Adrenal gland (tissue), 19 donors: ENCODE measurements at places on chromosomes 1 and 21. TPM values are rescaled to one million over a fixed set of nuclear protein-coding genes. Genes with fewer than 3 reads are reported as not detected.

SELP gene
- total RNA-seq = 4.8 TPM

DNA sequence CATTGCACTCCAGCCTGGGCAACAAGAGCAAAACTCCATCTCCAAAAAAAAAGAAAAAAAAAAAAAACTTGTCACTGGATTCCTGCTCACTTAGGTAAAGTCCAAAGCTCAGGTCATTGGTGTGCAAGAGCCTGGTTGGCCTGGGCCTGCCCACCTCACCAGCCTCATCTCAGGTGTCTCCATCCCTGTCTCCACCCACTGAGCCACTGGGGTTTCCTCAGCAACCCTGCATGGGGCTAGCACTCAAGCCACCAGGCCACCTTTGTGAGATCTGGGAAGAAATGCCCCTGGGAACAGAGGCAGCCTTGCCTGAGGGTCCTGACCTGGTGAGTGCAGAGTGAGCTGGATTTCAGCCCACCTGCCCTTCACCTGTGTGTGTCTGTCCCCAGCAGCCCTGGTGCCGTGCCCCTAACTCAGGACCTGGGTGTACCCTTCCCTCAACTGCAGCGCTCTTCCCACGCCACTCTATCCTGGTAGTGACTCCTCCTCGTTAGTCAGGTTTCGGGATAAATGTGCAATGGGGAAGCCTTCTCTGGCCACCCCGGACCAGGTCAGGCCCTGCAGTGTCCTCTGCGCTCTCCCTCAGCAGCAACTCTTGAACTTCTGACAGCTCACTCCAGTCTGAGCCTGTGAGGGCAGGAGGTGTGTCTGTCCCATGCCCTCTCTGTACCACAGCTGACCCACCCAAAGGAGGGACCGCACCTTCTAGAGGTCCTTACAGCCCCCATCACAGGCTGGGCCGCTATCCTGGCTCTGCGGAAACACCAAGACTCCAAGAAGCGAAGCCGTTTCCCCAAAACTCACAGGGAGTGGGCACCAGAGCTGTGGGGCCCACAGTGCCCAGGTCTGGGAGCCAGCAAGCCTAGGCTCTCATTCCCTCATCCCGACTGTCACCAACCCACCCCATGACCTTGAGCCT is 3.3 kb downstream of the PDZK1IP1 start:
- no peak overlapping the region for H3K27ac ChIP-seq
- no peaks in the 10 kb centered on the region for H3K36me3 ChIP-seq
- no peak overlapping the region for H3K4me3 ChIP-seq
- H3K4me1 ChIP-seq = peaks cover 6% of the 10 kb centered on the region
- DNase-seq = peak; percentile 14

- H3K27me3 ChIP-seq = no peaks in the 10 kb centered on the region
- no peak overlapping the region for H3K27ac ChIP-seq
- no peak for DNase-seq
- H3K36me3 ChIP-seq = no peaks in the 10 kb centered on the region
- H3K4me1 ChIP-seq = peaks cover 6% of the 10 kb centered on the region
Observed at GRCh38 chr1:41665962-41666917, 181.8 kb upstream of the EDN2 start.

- H3K27me3 ChIP-seq = no peaks in the 10 kb centered on the region
- peak overlapping the region; percentile 52 for H3K27ac ChIP-seq
- H3K36me3 ChIP-seq = no peaks in the 10 kb centered on the region
- no peak overlapping the region for H3K4me3 ChIP-seq
- DNase-seq = peak; percentile 16
- H3K4me1 ChIP-seq = peaks cover 18% of the 10 kb centered on the region
Observed at GRCh38 chr1:163300568-163300967, 21.2 kb upstream of the NUF2 start.

- peak; percentile 91 for DNase-seq
- H3K27ac ChIP-seq = no peak within 1 kb of the TSS
- H3K36me3 ChIP-seq = no peaks in the 10 kb centered on the region
Observed at GRCh38 chr1:32464716-32465577, at the start of gene ZBTB8B. Gene ZBTB8B (plus strand): TSS chr1:32465072. CDS start chr1:32470625, 5,553 bp downstream.
